Stimulated activated CD8-positive, alpha-beta memory T cell treated with anti-CD3 and anti-CD28 coated beads, Interleukin-7, amount 100 ng/mL, for 48 hours (primary cell): ENCODE measurements at places on chromosomes 1 and 21.

- DNase-seq, result peak; percentile 6
Measured at GRCh38 chr1:183472488-183473216, at the start of gene SMG7. TSS of gene SMG7 (plus strand) at chr1:183472499. CDS start at chr1:183472621, 122 bp downstream.

DNA sequence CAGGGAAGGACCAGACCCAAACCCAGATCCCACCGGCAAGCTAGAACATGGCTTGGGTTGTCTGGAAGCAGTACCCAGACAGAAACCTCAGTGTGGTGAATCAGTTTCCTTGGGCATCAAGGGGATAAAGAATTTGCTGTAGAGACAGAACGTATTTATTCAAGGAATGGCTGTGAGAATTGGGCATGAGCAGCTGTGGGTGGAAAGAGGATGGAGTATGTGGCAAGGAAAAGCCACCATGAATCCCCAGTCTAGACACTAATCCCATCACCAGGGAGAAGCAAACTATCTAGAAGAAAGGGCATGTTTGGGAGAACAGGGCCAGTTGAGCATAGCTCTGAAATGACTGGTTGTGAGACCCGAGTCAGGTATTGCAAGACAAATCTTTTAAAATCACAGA is 109.2 kb downstream of the TOMM20 start:
- no peak for DNase-seq

- no peak for DNase-seq
Measured at GRCh38 chr1:198492872-198493271, 47.6 kb downstream of the ATP6V1G3 start.

DNA sequence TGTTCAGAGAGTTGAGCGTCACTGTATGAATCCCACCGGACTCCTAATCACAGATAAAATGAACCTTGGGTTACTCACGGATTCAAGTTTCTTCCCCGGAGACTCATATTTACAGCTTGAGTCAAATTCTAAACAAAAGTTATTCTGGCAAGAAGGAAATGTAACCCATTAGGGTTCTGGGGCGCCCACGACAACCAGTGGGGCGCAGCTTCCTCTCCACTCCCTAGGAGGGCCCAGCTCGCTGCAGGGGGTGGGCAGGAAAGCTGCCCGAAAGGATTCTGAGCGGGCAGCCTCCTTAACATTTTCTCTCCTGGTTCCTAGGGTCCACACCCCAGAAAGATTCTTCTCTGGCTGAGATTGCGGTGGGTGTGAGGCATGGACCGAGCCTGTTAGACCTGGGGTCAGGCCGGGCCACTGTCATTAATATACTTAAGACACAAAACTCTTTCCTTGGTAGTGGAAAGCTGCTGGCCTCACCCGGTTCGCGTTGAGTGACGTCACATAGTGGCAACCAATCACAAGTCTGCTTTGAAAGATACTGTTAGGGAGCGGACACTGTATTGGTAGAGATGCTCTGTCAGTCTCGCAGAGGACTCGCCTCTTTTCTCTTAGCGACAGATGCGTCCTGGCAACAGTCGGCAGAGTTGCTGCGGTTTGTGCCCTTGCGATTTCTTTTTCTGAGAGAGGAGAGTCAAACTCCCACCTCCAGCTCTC is 13.6 kb upstream of the MCOLN3 start:
- DNase-seq, result peak; percentile 44

- DNase-seq, result no peak
Measured at GRCh38 chr1:88802950-88803349, 88.4 kb downstream of the GTF2B start.

GRCh38 chr21:14491269-14491681 is 54.8 kb downstream of the SAMSN1 start:
- DNase-seq, result no peak

DNA sequence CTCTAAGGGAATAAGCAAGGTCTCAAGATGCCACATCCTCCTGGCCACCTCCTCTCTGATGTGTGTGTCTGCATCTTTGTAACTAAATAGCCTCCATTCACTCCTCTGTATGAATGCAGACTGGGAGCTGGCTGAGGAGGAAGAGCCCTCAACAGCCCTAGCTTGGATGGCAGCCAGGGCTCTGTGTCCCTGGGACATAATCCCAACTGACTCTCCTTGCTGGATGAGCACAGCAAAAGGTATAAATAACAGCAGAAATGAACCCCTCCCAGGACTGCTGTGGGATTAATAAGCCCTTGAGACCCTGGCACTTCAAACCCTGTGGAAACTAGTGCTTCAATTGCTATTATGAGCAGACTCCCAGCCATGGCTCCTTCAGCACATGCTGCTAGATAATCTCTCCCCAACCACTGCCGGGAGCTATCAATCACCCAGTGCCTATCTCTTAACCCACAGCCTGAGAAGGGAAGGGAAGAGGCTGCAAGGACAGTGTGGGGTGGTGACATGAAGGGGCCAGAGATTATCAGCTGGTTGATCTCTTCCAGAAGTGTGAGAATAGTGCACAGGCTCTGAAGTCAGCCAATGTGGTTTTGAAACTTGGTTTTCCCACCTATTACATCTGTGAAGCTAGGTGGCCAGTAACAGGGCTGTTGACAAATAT is 152.2 kb downstream of the TNR start:
- no peak for DNase-seq

DNA sequence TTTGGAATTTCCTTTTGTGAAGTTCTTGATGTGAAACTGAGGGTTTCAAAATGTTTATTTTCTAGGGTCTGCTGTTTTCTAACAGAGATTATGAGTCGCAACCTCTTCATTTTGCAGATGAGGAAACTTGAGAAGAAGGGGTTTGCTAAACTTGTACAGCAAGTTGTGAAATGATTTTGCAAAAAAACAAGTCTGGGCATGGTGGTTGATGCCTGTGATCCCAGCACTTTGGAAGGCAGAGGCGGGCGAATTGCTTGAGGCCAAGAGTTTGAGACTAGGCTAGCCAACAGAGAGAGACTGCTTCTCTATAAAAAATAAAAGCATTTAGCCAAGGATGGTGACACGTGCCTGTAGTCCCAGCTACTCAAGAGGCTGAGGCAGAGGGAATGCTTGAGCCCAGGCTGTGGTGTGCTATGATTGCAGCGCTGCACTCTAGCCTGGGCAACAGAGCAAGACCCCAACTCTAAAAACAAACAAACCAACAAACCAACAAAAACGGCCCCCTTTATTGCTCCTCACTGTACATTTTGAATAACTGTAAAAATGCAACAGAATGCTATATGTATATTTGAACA is 9.9 kb downstream of the TRIM67 start:
- DNase-seq, result no peak

- DNase-seq, result no peak
Measured at GRCh38 chr1:112188611-112189010, 199.1 kb upstream of the KCND3 start.

GRCh38 chr21:24046829-24047443 is 1560.3 kb downstream of the MRPL39 start:
- DNase-seq, result no peak

- DNase-seq, result no peak
Measured at GRCh38 chr21:38741950-38742256, 63.8 kb upstream of the ETS2 start.

GRCh38 chr1:200921571-200922110 is 26.9 kb downstream of the INAVA start:
- no peak for DNase-seq

- DNase-seq, result no peak
Measured at GRCh38 chr1:178543290-178543607, 30.3 kb downstream of the TEX35 start.

- no peak for DNase-seq
Measured at GRCh38 chr21:9755611-9756010, 765.8 kb upstream of the TPTE start.

DNA sequence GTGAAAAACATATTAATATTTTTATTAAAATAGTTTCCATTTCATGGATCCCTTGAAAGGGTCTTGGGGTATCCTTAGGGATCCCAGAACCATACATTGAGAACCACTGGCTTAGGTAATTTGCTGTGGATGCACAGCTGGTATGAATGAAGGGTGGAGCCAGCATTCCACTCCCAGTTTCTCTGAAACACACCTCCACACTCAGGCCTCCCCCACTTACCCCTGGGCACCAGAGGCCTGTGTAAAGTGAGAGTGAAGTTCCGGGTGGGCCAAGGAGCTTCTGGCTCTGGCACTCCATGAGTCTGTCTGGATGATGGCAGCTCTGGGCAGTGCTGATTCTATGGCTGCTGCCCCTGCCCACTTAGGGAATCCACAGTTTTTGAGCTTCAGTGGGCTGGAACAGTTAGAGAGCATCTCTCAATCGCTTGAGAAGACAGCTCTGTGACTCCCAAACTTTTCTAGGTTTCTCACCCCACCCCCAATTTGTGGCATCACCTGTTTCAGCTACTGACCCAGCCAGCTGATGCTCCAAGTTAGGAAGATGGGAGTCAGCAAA is 57.8 kb upstream of the CD1D start:
- no peak for DNase-seq

DNA sequence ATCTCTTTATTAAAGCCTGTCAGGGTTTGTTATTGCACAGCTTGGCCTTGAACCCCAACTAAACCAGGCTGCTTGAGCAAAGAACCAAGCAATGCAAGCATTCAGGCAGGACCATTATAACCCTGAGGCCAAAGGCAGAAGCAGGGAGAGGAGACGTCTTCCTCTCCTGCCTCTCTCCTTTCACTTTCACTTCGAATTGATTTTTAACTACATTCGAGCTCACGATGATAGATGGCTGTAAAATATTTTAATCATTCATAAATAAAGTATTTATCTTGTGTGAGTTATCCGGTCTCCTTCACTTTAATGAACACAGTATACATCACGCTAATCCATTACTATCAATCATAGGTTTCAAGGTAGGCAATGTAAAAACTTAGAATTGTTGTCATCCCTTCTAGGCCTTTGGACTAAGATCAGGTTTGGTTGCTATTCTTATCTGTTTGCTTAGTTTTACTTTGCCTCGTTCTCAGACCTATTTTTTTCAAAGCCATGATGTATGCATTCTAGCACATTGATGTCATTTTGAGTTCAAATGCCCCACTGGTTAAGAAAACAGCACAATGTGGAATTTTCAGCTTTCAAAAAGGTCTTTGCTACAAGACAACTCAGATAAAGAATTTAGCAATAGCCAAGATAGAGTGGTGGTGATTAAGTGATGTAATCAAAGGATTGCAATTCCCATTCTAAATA is 480.2 kb upstream of the RUNX1 start:
- DNase-seq, result no peak

DNA sequence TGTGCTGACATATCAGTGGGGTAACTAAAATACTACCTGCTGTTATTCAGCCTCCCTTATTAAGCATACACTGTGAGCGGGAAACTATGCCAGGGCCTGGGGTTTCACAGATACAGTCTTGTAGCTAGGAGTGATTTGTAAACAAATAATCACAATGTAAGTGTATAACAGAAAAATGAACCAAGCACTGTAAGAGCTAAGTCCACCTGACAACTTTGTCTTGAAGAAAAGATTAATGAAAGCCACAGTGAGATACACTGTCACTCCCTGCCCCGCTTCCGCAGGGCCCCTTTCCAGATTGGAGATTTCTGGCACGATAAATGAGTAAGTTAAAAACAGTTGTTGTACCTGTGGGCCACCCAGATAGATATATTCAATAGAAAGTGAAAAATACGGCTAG is 4.8 kb downstream of the RCAN3 start:
- no peak for DNase-seq

- no peak for DNase-seq
Measured at GRCh38 chr1:25117233-25117823, 115.0 kb downstream of the SYF2 start.

- no peak for DNase-seq
Measured at GRCh38 chr1:164659621-164660411, 100.8 kb downstream of the PBX1 start.

DNA sequence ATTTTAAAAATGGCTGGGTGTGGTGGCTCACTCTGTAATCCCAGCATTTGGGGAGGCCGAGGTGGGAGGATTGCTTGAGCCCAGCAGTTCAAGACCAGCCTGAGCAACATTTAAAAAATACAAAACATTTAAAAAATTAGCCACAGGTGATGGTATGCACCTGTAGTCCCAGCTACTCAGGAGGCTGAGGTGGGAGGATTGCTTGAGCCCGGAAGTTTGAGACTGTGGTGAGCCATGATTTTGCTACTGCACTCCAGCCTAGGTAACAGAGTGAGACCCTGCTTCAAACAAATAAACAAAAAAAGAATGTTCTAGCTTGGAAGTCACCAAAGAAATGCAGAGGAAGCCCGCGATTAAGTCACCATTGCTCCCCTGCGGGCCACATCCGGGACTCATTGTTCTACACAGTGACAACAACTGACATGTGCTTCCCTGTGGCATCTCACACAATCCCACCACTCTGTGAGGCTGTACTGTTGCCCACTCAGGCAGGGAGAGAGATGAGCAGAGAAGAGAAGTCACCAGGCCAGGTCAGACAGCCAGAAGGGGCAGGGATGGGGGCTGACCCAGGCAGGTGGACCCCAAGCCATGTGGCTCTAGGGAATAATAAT is 18.4 kb upstream of the SPATC1L start:
- DNase-seq, result no peak

- no peak for DNase-seq
Measured at GRCh38 chr1:206716870-206717673, 32.4 kb downstream of the MAPKAPK2 start.
